ENCODE measurements at places on chromosomes 3 and 15.

DNA sequence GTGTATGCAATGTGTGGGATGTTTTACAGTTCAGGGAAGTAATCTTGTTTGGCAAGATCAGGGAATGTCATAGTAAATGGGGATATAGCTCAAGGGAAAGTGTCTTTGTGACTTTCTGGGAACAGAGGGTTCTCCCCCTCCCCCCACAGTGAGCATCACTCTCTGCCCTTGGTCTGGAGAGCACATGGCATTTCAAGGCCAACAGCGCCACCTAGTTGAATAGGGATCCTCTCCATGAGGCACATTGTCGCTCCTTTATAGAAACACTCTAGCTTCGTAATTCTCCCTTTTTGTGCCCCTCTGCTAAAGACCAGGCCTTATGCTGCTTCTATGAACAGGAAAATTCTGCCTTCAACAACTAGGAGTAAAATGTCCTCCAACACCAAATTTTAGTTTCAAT lies 37.1 kb upstream of the ARNT2 start:
- DNase-seq: peak; percentile 15

GRCh38 chr3:66812136-66812535 lies 186.0 kb upstream of the KBTBD8 start:
- DNase-seq: peak; percentile 23

GRCh38 chr3:152058856-152059255 lies 185.4 kb downstream of the SUCNR1 start:
- DNase-seq: no peak

DNA sequence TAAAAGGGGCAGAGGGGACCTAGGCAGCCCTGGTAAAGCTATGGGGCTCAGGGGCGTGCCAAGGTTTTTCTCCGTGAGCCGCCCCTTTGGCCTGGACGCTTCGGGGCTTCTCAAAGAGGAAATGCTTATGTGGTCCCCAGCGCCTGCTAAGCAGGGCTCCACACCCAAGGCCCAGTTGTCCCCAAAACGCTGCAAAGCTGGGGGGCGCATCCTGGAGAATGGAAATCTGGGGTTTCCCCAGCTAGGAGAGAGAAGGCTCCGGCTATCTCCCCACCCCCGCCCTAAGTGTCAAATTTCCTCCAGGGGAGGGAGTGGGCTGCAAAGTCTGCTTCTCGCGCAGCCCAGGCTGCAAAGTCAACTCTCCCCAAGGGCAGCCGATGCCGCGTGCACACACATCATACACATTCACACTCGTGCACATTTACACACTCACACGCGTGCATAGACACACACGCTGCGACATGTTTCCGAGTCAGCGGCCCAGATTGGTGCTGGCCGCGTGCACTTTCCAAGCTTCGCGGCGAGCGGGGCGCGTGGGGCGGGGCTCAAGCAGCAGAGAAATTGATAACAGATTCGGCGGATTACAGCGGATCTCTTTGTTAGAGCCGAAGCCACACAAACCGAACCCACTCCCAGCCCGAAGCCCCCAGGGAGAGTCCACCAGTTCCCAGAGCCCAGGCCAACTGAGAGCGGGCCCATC lies 4.5 kb downstream of the WNT5A start:
- peak; percentile 38 for DNase-seq

- peak; percentile 76 for DNase-seq
These were observed 116.7 kb downstream of the XXYLT1 start for GRCh38 chr3:195154111-195154791.

DNA sequence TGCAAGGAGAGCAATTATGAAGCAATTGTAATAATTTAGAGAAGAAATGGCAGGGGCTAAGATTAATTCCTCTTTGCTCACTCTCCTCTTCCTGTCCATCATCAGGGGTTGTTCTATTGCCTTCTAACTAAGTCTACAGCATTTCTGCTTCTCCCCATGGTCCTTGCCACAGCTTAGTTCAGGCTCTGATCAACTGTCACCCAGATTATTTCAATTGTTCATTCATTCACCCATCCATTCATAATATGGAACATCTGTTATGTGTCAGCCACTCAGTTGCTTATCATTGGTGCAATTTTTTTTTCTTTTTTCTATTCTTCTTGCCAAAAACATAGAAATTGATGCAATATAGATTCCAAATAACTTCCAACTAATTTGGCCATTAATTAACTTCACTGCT lies 93.2 kb downstream of the CD47 start:
- peak; percentile 40 for DNase-seq

GRCh38 chr3:136644212-136644611 lies 108.0 kb downstream of the STAG1 start:
- DNase-seq: no peak

GRCh38 chr3:127702151-127702578 lies 29.4 kb downstream of the ABTB1 start:
- peak; percentile 41 for DNase-seq

- no peak for DNase-seq
These were observed 8.5 kb downstream of the IREB2 start for GRCh38 chr15:78446551-78446950.

DNA sequence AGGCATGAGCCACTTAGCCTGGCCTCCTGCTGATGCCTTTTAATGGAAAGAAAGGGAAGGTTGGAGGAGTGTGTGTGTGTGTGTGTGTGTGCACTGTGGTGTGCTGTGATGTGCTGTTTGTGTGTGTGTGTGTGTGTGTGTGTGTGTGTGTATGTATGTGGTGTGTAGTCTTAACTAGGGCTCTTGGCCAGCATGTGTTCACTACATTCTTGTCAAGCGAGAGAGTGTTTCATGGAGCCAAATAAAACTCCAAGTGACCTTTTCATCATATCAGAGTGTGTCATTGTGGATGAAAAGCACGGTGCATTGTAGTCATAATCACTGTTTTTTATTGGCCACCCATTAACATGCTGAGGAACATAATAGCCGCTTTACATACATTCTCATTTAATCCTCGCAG lies 30.8 kb upstream of the BHLHE40 start:
- DNase-seq: peak; percentile 37

GRCh38 chr15:90184786-90185704 lies 16.1 kb upstream of the SEMA4B start:
- peak; percentile 66 for DNase-seq

DNA sequence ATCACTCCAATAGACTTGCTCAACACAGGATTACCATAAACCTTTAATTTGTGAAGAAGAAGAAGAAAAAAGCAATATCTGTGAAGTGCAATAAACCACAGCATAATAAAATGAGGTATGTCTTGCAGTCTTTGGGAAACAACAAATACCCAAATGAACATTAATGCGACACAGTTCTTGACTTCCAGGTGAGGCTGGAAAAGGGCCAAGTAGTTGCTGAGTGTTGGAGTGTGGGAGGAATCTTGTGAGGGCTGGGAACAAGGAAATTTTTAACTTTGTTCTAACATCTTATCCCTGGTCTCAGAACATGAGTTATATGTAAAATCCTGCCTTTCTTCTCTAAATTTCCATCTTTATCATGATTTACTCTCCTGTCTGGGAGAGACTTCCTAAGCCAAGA lies 206.5 kb downstream of the DTWD1 start:
- no peak for DNase-seq

DNA sequence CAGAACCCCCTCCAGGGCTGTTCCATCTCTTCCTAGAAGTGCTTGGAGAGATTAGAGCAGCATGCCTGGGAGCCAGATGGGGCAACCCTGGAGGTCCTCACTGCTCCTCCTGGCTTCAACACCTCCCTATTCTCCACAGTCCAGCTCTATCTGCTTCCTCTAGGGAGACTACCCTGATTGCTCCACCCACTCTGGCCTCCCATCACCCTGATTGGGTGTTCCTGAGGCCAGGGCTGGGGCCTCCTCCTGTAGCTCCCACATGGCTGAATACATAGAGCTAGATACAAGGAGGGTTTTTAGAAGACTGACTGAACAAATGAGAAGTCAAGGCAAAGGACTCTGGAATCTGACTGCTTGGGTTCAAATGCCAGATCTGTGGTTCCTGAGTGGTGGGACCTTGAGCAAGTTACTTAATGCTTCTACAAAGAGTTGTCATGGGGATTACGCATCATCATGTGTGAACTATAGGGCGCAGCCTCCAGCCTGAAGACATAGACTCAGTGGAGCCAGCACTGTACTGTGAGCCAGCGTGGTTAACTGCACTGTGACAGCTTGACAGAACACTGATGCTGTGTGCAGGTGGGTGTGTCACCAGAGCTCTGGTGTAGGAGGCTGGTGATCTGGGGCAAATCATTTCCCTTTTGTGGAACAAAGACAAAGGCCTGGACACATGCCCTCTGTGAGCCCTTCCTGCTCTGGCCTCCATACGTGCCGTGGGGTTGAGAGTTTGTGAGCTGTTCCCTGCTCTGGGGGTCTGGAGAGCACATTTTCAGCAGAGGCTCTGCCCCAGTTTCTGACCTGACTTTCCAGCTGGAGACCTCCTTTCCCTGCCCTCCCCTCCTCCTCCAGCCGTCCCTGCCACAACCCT lies 74.8 kb downstream of the SCN5A start:
- peak; percentile 64 for DNase-seq

DNA sequence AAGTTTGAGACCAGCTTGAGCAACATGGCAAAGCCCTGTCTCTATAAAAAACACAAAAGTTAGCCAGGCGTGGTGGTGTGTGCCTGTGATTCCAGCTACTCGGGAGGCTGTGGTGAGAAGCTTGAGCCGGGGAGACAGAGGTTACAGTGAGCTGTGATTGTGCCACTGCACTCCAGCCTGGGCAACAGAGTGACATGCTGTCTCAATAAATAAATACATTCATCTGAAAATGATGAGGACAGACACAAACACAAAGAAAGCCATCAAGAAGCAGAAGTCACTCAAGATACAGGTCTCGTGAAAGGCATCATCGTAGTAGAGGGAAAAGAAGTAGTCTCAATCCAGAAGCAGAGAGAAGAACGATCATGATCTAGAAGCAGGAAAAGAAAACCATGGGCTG lies 18.1 kb downstream of the AP3S2 start:
- no peak for DNase-seq

GRCh38 chr3:49807431-49808114 lies 4.5 kb downstream of the INKA1 start:
- DNase-seq: no peak

GRCh38 chr3:41681479-41681878 lies 280.4 kb downstream of the ULK4 start:
- peak; percentile 96 for DNase-seq

GRCh38 chr3:146065573-146066006 lies 95.4 kb downstream of the PLOD2 start:
- DNase-seq: peak; percentile 68

DNA sequence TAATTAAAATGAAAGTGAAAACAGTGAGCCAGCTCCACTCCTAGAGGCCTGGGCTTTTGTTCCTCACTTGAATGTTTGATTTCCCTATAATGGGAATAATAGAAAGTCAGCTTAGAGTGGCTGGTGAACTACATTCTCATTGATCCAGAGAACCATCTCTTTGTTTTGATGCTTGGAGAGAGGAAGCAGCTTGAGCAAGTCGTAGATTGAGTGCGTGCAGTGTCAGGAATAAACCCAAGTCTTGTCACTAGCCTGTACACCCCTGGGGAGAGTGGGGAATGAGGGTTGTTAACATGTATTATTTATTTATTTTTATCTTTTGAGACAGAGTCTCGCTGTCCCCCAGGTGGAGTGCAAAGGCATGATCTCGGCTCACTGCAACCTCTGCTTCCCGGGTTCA lies 885 bp upstream of the LSG1 start:
- no peak for DNase-seq

GRCh38 chr3:150184426-150185071 lies 213.9 kb upstream of the PFN2 start:
- DNase-seq: peak; percentile 68

- no peak for DNase-seq
These were observed 244.3 kb downstream of the RPLP1 start for GRCh38 chr15:69696946-69697345.

GRCh38 chr15:63945838-63946298 lies 100.4 kb downstream of the DAPK2 start:
- peak; percentile 95 for DNase-seq

GRCh38 chr3:186937017-186937875 lies 6.9 kb downstream of the ST6GAL1 start:
- DNase-seq: no peak

DNA sequence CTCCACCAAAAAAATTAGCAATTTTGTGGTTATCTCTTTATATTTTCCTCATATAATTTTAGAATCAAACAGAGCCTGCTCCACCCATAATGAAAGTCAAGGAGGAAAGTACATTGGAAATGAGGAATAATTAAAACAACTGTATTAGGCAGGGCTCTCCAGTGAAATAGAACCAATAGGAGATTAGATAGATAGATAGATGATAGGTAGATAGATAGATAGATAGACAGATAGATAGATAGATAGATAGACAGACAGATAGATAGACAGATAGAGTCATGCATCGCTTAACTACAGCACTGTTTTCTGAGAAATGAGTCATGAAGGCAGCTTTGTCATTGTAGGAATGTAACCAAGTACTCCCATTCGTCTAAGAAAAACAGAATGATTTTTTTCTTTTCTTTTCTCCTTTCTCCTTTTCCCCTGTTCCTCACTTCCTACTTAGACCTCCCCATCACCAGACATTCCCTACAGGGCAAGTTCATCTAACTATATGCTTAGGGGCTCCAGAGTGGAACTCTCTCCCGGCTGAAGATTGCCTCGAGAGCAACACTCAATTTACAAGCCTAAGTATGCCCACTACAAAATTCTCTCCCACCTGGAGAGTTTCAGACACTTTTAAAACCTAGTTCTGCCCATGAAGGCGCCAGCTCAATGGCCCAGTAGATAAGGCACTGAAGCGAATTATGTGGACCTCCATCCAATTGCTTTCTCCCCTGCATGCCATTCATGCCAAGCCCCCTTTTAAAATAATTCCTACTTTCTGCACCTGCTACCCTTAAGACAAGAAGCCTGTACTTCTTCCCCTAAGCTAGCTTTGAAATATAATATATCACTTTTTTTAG lies 53.3 kb upstream of the LIPC start:
- peak; percentile 30 for DNase-seq

DNA sequence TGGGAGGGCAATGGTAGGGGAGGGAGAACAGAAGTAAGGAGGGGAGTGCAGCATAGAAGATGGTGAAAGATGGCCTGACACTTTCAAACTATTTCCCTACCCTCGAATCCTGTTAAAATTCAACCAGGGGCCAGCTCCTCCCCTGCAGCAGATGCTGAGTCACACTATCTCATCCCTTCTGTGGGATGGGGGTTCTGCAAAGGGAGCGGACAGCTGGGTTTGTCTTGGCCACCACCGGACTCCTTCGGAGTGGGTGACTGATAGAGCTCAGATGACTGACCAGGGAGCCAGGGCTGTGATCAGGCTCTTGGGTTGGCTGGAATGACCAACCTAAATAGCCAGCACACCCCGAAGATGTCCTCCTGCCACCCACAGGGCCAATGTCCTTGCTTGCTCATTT lies 33.6 kb upstream of the TMCC1 start:
- no peak for DNase-seq

DNA sequence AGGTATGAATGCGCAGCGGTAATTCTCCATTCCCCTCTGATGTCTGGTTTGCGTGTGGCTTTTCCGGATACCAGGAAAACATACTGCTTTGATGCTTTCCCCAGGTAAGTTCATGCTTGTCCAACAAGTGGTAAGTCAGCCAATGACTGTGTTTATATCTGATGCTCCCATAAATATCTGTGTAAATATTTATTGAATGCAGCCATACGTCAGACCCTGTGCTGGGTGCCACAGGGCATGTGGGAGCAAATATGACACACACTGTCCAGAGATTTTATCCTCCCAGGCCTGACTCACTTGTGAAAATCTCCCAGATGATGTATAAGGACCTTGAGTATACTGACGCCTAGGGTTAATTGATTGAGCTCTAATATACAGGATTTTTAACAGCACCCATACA lies 29.6 kb upstream of the CEMIP start:
- peak; percentile 37 for DNase-seq

GRCh38 chr3:111725706-111726105 lies 130.6 kb upstream of the ZBED2 start:
- peak; percentile 39 for DNase-seq

All from M059J (cell line).